ENCODE measurements at places on chromosomes 4 and X.

- no peak for DNase-seq
Measured at GRCh38 chrX:125953814-125954213, 212.3 kb downstream of the DCAF12L2 start.

DNA sequence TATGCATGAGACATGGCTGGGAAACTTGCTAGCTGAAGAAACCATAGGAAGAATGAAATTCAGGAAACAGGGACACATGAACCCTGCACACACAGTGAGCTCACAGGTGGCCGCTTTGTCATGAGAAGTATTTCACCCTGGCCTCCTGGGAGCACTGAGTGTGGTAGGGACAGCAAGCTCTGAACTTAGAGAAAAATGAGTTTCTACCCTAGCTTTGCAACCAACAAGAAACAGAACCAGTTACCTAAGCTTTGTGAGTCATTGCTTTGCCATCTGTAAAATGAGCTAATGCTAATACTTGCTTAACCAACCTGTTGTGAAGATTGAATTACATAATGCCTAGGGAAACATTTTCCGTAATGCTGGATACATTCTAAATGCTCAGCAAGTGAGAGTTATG lies 206.6 kb upstream of the HS3ST1 start:
- DNase-seq = peak; percentile 52

DNA sequence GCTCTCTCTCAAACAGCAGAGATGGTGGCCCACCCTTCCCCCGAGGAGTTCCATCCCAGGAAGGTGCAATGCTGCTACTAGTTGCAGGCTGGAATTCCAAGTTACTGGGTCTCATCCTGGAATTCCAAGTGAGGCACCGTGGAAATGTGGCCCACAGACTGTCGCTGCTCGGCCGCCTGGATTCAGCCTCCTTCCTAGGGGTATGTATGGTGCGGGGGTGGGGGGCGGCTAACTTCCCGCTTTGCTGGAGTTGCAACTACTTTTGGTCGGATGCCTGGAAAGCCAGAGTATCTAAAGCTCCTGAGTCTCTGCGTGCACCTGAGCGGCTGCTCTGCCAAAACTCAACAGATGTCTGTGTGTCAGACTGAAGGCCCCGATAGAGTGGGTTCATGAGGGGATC lies 1146.2 kb downstream of the RPA4 start:
- no peak for DNase-seq

GRCh38 chr4:73450398-73451004 lies 14.5 kb downstream of the AFP start:
- DNase-seq = peak; percentile 57

GRCh38 chr4:145583191-145584055 lies 35.8 kb upstream of the MMAA start:
- no peak for DNase-seq

GRCh38 chr4:186104890-186105646 lies 564 bp downstream of the FAM149A start:
- DNase-seq = peak; percentile 47

DNA sequence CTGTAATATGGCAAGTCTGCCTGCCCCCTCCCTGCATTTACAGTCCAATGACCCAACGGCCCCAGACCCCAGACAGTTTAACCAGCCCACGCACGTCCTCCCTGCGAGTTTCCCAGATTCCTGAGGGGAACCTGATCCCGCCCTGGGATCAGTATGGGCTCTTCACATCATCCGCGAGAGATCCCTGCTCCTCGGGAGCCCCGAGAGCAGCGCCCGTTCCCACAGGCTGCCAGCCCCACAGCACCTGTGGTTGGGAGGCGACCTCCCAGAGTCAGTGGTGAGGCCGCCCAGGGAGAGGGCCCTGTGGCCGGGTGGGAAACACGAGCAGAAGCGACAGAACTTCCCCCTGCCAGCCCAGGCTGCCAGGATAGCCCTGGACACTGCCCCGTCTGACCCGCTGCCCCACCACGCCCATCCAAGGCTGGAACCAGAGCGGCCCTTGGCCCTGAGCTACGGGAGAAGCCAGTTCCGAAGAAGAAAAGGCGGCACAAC lies 32.8 kb downstream of the TSC22D3 start:
- no peak for DNase-seq

DNA sequence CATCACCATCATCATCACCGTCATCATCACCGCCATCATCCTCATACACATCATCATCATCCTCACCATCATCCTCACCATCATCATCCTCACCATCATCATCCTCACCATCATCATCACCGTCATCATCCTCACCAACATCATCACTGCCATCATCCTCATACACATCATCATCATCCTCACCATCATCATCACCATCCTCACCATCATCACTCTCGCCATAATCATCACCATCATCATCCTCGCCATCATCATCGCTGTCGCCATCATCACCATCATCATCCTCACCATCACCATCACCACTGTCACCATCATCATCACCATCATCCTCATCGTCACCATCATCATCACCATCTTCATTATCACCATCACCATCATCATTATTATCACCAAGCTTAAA lies 19.8 kb upstream of the DHRSX start:
- DNase-seq = no peak

DNA sequence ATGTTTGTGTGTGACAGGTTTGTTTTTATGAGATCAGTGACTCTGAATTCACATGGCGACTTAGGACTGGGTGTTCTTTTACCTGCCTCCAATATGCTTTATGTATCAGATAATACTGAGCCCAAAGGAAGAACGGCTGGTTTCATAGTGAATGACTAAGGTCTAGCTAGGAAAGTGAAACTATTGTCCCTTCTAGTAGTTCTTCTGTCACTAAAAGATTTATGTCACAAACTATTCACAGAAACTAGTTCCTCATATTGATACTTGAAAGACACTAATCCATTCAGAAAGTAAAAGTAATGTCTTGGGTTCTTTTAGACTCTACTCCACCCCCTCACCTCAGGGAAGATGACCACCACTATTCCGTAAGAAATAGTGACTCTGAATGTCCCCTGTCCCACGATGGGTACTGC lies 81.7 kb downstream of the EGF start:
- no peak for DNase-seq

DNA sequence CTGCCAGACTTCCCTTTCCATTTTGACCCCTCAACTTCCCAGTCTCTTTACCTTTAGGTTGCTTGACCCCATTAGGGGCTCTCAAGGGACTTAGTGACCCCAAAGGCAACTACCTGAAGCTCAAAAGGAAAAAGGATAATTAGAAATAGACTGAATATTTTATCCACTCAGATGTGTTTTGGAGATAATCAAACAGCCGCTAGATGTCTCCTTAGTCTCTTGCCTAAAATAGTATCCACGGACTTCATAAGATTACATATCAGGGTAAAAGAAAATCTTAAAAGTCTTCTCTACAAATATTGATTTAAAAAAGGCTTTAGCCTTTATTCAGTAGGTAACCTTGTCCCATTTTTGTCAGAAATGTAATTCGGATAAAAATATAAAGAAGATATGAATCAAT lies 21.0 kb upstream of the RHOXF2 start:
- no peak for DNase-seq

DNA sequence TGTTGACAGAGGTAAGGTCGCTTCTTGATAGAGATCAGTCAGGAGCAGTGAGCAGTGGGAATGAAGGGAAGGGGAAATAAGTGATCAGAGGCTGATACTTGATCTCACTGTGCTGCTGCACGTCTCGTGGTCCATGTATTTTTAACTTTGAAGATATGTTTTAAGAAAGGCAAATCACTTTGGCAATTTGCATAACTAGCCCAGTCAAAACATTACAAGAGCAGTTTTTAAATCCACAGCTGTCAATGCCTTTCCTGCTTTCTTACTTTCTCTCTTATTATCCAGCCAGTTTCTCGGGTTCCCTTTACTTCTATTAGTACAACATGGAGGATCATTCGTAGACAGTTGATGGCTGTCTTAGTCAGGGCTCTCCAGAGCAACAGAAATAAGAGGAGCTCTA lies 472.8 kb downstream of the TMA16 start:
- no peak for DNase-seq

Measured in urothelium cell line (cell line).